RWPE2 (cell line): ENCODE measurements at places on chromosomes 11 and 22.
A peak's percentile ranks its signal among the peaks of the same experiment; 100 is the strongest.

DNA sequence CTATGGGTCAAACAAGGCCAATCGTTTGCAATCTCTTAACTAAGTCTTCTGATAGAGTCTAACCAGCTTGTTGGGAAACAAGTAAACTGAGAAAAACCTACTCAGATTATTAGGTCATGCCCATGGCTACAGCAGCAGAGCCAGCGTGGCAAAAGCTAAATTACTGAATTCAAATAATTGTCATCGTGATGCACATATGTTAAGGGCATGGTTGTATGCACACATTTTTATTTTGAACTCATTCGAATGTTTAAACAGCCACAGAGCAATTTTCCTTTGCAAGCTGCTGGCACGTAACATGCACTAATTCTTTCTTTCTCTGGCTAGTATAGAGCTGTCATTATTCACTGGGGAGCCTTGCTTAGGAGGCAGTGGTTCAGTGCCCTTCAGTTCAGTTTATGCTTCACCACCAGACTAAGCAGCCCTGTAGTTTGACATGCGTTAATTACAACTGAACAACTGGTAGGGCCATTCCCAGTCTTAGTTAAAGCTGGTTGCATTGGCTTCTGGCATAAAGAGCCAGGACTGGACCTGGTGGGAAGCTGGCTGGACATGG lies 396.4 kb downstream of the METTL15 start:
- H3K27me3 ChIP-seq: no peaks in the 10 kb centered on the region
- no peaks in the 10 kb centered on the region for H3K4me1 ChIP-seq
- H3K27ac ChIP-seq: no peak overlapping the region
- no peak for DNase-seq

DNA sequence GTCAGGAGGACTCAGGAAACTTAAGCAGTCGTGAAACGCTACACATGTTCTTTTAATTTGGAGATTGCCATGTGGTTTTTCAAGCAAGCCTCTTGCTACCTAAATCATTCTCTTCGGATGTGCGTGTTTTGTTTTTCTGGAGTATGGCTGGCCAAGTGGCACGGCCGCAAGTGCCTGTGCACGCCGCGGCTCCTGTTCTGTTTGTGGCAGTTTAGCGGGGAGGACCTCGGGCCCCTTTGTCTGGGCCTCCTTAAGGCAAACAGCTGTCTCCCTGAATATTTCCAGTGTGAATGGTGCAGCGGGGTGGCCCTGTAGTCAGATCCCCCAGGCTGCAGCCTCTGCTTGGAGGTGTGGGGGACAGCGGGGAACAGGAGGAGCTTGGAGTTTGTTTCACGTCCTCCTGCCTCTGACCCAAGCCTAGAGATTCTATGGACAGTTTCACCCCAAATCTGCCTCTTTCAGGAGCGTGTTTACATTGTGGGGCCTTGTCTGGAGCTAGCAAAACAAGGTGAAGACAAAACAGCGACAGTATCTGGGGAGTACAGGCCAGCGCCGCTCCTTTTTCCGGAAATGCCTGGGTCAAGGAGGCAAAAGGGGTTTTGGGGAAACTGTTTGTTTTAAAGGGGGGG lies 1.3 kb downstream of the LRP5 start:
- no peak for DNase-seq
- H3K4me1 ChIP-seq: peaks cover 14% of the 10 kb centered on the region
- H3K4me3 ChIP-seq: peak overlapping the region; percentile 99
- no peaks in the 10 kb centered on the region for H3K27me3 ChIP-seq
- peak overlapping the region; percentile 91 for H3K27ac ChIP-seq

DNA sequence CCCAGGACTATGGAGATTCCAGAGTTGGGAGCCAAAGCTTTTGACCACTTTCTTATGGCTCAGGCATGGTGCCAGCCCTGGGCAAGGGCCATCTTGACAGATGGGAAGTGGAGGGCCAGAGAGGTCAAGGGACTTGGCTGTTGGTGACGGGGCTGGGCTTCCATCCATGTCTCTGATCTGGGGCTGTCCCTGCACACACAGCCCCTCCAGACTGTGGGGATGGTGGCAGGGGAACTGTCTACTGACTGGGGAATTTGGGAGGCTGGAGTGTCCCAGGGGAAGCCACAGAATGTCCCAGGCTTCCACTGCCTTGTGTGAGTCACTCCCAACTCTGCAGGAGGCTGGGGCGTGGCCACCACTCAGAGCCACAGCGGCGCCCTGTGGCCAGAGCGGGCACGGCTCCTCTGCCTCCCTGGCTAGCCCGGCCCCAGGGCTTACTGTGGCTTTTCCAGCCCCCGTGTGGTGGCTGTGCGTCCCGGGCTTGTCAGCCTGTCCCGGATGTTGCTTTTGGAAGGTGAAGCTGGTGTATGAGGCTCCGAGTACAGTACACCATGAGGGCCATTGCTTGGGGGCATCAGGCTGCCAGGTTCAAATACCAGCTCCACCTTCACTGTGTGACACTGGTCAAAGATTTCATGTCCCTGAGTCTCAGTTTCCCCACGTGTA lies 19.6 kb downstream of the C22orf23 start:
- H3K27ac ChIP-seq: peak overlapping the region; percentile 30
- DNase-seq: peak; percentile 88
- peaks cover 97% of the 10 kb centered on the region for H3K36me3 ChIP-seq

- no peaks in the 10 kb centered on the region for H3K4me1 ChIP-seq
- no peaks in the 10 kb centered on the region for H3K36me3 ChIP-seq
- peaks cover 15% of the 10 kb centered on the region for H3K27me3 ChIP-seq
- no peak overlapping the region for H3K27ac ChIP-seq
- no peak overlapping the region for H3K4me3 ChIP-seq
Observed at GRCh38 chr11:117538263-117539135, 210.8 kb downstream of the CEP164 start.

- no peak for DNase-seq
- no peak overlapping the region for H3K4me3 ChIP-seq
- H3K27ac ChIP-seq: no peak overlapping the region
- H3K27me3 ChIP-seq: peaks cover 4% of the 10 kb centered on the region
- no peaks in the 10 kb centered on the region for H3K4me1 ChIP-seq
Observed at GRCh38 chr11:85182441-85183387, 444.4 kb downstream of the DLG2 start.
